ENCODE measurements at places on chromosomes 16 and 17.
A peak's percentile ranks its signal among the peaks of the same experiment; 100 is the strongest.

DNA sequence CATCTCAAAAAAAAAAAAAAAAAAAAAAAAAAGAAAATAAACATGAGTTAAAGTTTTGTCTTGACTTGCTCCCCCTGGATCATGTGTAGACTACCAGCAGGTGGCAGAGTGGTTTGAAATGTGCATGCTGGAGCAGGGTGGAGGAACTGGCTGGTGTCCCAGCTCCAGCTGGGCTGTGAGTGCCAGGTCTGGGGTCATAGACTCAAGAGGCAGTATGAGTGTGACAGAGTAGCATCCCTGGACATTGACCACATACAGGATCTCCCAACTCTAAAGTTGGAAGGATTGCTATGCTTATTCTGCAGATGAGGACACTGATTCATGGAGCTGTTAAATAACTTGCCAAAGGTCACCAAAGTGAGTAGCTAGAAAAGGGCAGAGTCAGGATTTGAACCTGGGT, 198.0 kb upstream of the MPHOSPH6 start:
- DNase-seq, result no peak

GRCh38 chr17:4163951-4164350, 21.0 kb downstream of the CYB5D2 start:
- DNase-seq, result no peak

GRCh38 chr16:88763502-88764053, 21.4 kb downstream of the PIEZO1 start:
- DNase-seq, result no peak

DNA sequence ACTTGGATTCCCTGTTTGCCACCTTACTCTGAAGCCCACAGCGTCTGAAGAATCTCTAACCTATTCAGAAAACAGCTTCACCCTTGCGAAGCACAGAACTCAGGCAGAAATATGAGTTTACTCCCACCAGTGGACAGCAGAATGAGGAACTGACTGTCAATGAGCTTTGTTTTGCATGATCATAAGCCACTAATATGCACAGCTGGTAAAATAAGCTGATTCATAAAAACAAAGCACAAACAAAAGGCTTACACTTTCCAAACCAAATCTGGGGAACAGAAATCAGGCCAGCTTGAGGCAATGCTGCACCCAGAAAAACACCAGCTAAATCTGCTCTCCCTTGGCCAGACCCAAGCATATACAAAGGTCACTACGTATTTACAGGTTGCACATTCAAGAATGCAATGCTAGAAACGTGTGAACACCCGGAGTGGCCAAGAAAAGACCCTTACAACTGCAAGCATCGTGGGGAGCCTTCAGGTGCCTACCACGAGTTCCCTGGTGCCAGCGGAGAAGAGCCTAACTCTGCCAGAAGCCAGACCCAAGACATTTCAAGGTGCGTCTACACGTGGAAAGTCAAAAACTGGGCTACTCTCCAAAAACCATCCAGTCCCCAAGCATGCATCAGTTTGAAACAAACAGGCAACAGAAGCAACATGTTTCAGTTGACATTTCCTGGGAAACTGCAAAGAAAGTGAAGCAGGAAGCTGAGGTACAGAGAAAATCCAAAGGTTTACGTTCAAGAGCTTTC, 207.1 kb downstream of the ZFHX3 start:
- no peak for DNase-seq

- no peak for DNase-seq
Observed at GRCh38 chr16:46618516-46618915, 2.7 kb downstream of the SHCBP1 start.

GRCh38 chr16:69056421-69056820, 49.0 kb upstream of the HAS3 start:
- DNase-seq, result no peak

DNA sequence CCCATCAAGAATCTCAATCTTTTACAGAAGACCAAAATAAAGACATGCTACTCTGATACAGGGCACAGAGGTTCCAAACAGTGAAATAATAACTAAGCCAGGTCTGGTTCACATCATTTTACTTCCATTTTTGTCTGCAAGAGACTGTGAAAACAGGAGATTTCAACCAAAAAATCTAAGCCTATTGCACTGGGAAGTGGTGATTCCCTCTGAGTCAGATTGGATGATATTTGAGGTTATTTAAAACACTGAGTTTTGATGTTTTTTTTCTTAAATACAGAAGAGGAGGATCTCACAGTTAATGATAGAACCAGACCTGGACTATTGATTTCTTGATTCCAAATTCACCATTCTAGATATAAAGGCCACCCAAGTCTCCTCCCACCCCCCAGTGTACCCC, 117.3 kb upstream of the FAM20A start:
- no peak for DNase-seq

- DNase-seq, result no peak
Observed at GRCh38 chr17:42408061-42408460, 15.0 kb downstream of the CAVIN1 start.

DNA sequence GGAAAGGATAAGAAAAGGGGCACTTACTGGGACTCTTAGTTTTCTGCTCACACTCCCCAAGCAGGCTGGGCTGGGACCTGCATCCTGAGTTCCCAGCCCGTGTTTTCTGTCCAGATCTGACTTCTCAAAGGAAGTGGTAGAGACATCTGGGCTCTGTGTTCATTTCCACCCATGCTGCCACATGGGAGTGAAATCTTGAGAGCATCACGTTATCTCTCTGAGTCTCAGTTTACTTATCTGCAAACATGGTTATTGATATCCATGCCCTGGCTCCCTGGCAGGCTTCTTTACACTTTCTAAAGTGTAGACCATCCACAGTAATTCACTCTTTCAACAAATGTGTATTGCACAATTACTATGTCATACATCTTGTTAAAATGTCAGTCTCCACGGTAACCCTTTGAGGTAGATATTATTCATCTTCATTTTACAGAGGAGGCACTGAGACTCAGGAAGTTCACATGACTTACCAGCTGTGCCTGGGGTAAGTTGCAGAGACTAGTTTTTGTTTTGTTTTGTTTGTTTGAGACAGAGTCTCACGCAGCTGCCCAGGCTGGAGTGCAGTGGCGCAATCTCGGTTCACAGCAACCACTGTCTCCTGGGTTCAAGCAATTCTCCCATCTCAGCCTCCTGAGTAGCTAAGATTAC, 3.4 kb downstream of the ZNF688 start:
- DNase-seq, result no peak

DNA sequence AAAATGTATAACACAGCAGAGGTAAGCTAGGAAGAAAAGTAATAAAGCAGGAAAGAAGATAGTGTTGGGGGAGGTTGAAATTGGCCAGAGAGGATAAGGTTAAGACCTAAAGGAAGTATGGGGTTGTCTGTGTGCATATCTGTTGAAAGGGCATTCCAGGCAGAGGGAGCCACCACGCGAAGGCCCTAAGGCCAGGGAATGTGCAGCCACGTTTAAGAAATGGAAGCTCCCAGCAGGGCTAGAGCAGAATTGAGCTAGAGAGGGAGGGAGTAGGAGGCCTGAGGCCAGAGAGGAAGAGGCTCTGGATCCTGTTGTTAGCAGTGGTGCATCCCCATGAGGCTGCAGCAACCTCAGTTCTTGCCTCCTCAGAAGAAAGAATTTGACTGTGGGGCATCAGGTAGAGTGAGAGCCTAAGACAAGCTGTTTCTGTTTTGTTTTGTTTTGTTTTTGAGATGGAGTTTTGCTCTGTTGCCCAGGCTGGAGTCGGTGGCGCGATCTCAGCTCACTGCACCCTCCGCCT, 59.0 kb upstream of the CACNG5 start:
- peak; percentile 5 for DNase-seq

DNA sequence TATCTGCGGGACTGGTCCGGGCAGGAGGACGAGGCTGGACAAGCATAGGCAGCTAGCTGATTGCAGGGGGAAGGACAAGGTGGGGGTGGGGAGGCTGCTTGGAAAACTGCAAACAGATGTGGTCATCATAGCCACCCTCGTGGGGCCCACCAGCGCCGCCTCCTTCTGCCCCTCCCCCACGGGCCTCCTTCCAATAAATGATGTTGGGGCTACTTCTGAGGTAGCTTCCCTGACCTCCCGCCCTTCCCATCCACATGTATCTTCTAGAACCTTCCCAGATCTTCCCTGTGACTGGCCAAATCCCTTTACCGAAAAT, 12.3 kb upstream of the CDC42EP4 start:
- DNase-seq, result peak; percentile 90

- no peak for DNase-seq
Observed at GRCh38 chr17:28105501-28105900, 63.0 kb downstream of the NLK start.

DNA sequence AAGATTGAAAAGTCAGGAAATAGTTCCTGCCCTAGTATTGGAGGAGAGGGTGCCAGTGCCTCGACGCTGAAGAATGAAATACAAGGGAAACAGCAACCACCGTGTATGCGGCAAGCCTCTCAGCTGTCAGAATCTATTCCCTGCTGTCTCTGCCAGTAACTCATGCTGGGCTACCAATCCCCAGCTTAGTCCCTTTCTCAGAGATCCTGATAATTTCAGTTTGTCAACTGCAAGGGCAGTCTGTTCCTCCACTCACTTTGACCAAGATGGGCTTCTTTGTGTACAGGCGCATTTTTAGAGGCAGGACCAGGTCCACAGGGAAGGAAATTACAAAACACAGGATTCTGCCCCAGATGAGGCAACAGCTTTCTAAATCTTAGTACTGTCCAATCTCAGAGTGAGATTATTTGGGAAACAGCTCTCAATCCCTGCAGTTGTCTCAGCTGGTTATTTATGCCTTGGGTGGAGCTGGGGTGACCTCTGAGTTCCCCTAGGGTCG, 1.3 kb downstream of the NQO1 start:
- no peak for DNase-seq

DNA sequence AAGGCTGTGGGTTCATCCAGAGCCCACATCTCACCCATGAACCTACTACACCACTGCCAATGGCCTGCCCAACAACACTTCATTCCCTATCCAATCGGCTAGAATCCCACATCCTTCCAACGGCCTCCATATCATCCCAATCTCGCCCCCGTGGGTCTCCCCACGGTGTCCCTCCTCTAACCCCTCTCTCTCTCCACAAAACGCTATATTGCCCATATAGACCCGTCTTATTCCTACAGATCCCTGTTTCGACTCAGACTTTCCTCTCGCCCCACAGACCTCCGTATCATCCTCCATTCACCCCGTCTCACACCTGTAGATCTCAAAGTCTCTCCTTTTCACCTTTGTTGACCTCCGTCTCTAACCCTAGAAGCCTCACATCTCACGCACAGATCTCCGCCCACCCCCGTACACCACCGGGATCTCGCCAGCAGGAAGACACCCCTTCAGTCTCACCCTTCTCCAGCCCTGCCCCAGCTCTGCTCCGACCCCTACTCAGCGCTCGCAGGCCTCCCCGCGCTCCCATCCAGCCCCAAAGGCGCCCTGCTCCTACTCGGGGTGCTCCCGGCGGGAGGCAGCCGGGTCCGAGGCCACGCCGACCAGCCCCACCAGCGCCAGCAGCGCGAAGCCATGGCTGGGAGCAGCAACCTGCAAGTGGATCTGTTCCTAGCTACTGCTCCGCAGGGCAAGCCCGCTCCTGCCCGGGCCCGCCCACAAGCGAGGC, at the start of gene FDXR:
Gene FDXR (minus strand): TSS at position 682 of the 724 bp plus-strand sequence. CDS start 50 bp downstream, at position 632.
- no peak for DNase-seq

All from suprapubic skin (tissue), 4 donors.